ENCODE measurements at places on chromosomes 6 and 20. TPM values are rescaled to one million over a fixed set of nuclear protein-coding genes. Genes with fewer than 3 reads are reported as not detected.

Gene EEF1A2
- total RNA-seq = 0.14 TPM

Gene CEP162
- 8.0 TPM for total RNA-seq

Gene IL20RA
- not detected for total RNA-seq

Gene ZNF831
- 6.6 TPM for total RNA-seq

Gene LCA5
- 0.29 TPM for total RNA-seq

Gene PHF20
- 71.4 TPM for total RNA-seq

Gene TMC2
- not detected for total RNA-seq

Gene TSBP1
- not detected for total RNA-seq

Gene OPRM1
- not detected for total RNA-seq

Gene GRIK2
- total RNA-seq = not detected

Gene NR2E1
- total RNA-seq = not detected

Gene FNDC1
- 0.12 TPM for total RNA-seq

Gene CDH4
- total RNA-seq = 0.08 TPM

Gene SALL4
- total RNA-seq = 0.12 TPM

Gene PRSS16
- 1.3 TPM for total RNA-seq

Gene HSPA1A
- total RNA-seq = 55.1 TPM

Gene FERMT1
- not detected for total RNA-seq

Gene CALHM5
- total RNA-seq = not detected

Gene C6orf47
- 15.0 TPM for total RNA-seq

Gene APCDD1L
- not detected for total RNA-seq

Gene GSTA3
- not detected for total RNA-seq

Gene TGIF2
- 52.6 TPM for total RNA-seq

Gene GPR31
- not detected for total RNA-seq

Gene PLCB4
- not detected for total RNA-seq

Gene MLN
- not detected for total RNA-seq

Gene MUC22
- not detected for total RNA-seq

Gene ARMH2
- 0.31 TPM for total RNA-seq

Gene HRH3
- not detected for total RNA-seq

Gene PXMP4
- 12.5 TPM for total RNA-seq

Gene TRDN
- total RNA-seq = not detected

Gene CYP39A1
- not detected for total RNA-seq

Gene TAF8
- total RNA-seq = 77.1 TPM

Gene ZBTB24
- total RNA-seq = 11.5 TPM

Gene FAM209B
- 1.2 TPM for total RNA-seq

Gene SNX3
- 49.1 TPM for total RNA-seq

Gene ARMC12
- 5.9 TPM for total RNA-seq

Gene PPP1R3G
- 0.47 TPM for total RNA-seq

Gene MTRF1L
- total RNA-seq = 14.2 TPM

Gene ARHGAP40
- not detected for total RNA-seq

Gene UST
- total RNA-seq = 0.46 TPM

Gene FAM83B
- not detected for total RNA-seq

Gene OR10C1
- total RNA-seq = not detected

Gene SEMG1
- not detected for total RNA-seq

Gene DEFB132
- not detected for total RNA-seq

Gene STMND1
- not detected for total RNA-seq

Gene SAMD5
- not detected for total RNA-seq

Gene DSP
- total RNA-seq = 0.14 TPM

Gene CCNC
- total RNA-seq = 35.2 TPM

All from activated naive CD4-positive, alpha-beta T cell treated with anti-CD3 and anti-CD28 coated beads, Interleukin-2, amount 50 U/mL, for 72 hours (primary cell).